ENCODE measurements at places on chromosomes 2 and 18. TPM values are rescaled to one million over a fixed set of nuclear protein-coding genes. Genes with fewer than 3 reads are reported as not detected.

Gene AGPS
- total RNA-seq: 25.6 TPM

- no peak for DNase-seq
Measured at GRCh38 chr2:48114256-48114655, 208.0 kb upstream of the FBXO11 start.

Gene NCKAP5
- 3.8 TPM for total RNA-seq

- DNase-seq: no peak
Measured at GRCh38 chr2:68403199-68403644, 38.1 kb downstream of the PLEK start.

GRCh38 chr18:23226930-23227725 lies 91.8 kb downstream of the CABLES1 start:
- peak; percentile 57 for DNase-seq

Gene EML6
- 0.43 TPM for total RNA-seq

GRCh38 chr2:85994421-85994777 lies 105.6 kb upstream of the ST3GAL5 start:
- DNase-seq: no peak

Gene ACOXL
- not detected for total RNA-seq

Gene CXCR4
- 1.3 TPM for total RNA-seq

Gene COLEC11
- 4.5 TPM for total RNA-seq

DNA sequence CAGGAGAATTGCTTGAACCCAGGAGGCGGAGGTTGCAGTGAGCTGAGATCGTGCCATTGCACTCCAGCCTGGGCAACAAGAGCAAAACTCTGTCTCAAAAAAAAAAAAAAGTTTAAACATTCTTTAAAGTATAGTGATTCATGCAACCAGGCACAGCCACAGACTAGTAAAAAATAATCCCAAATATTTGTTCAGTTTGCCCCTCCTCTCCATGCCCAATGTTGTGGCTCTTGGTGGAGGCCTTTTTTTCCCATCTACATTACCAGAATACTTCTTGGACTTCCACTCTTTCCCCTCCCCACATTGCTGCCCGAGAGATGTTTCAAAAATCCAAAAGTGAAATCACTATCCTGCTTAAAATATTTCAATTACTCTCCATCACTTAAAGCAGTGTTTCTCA lies 5.1 kb upstream of the MALT1 start:
- DNase-seq: no peak
